ENCODE measurements at places on chromosomes 6 and 20. TPM values are rescaled to one million over a fixed set of nuclear protein-coding genes. Genes with fewer than 3 reads are reported as not detected.
A peak's percentile ranks its signal among the peaks of the same experiment; 100 is the strongest.

DNA sequence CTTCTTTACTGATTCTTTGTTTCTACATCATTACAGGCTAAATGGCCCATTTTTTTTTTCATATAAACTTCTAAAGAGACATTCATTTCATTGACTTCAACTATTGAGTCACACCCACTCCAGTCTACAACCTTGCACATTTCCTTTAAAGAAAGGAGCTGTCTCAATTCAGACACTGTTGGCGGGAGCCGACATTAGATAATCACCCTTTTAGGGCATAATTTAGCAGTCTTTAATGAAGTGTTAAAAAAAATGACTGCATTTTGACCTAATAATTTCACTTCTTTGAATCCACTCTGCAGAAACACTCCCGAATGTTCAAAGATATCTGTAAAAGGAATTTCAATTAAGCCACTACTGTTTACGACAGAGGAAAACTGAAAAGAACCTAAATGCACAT is 1.5 kb downstream of the EPM2A start:
- no peaks in the 10 kb centered on the region for H3K27me3 ChIP-seq
- H3K27ac ChIP-seq: peak overlapping the region; percentile 97
- peak overlapping the region; percentile 87 for H3K4me3 ChIP-seq
- H3K36me3 ChIP-seq: no peaks in the 10 kb centered on the region
- DNase-seq: peak; percentile 33
- H3K4me1 ChIP-seq: peaks cover 23% of the 10 kb centered on the region

DNA sequence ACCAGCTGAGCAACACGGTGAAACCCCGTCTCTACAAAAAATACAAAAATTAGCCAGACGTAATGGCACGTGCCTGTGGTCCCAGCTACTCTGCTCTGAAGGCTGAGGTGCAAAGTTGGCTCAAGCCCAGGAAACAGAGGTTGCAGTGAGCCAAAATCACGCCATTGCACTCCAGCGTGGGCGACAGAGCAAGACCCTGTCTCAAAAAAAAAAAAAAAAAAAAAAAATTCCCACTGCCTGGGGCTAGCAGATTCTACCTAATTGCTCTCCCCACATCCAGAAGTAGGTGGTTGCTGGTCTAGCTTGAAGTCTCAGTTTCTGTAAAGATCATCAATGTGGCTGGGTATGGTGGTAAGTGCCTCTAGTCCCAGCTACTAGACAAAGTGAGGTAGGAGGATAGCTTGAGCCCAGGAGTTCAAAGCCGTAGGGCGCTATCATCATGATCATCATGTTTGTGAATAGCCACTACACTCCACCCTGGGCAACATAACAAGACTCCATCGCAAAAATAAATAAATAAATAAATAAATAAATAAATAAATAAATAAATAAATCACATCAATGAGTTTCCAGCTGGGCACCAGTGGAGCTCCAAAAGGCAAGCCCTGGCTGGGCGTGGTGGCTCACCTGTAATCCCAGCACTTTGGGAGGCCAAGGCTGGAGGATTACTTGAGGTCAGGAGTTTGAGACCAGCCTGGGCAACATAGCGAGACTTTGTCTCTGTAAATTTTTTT is 6.3 kb upstream of the AP5S1 start:
- peaks cover 27% of the 10 kb centered on the region for H3K4me1 ChIP-seq
- no peak overlapping the region for H3K27ac ChIP-seq
- no peak for DNase-seq
- no peaks in the 10 kb centered on the region for H3K27me3 ChIP-seq
- H3K4me3 ChIP-seq: no peak overlapping the region
- no peaks in the 10 kb centered on the region for H3K36me3 ChIP-seq

- peaks cover 15% of the 10 kb centered on the region for H3K4me1 ChIP-seq
- DNase-seq: peak; percentile 3
- no peaks in the 10 kb centered on the region for H3K27me3 ChIP-seq
- no peak overlapping the region for H3K4me3 ChIP-seq
- no peaks in the 10 kb centered on the region for H3K36me3 ChIP-seq
Observed at GRCh38 chr6:84508334-84508733, 256.1 kb downstream of the TBX18 start.

GRCh38 chr20:37323985-37324384 is 22.0 kb upstream of the SRC start:
- H3K36me3 ChIP-seq: no peaks in the 10 kb centered on the region
- DNase-seq: peak; percentile 93
- peak overlapping the region; percentile 64 for H3K27ac ChIP-seq
- H3K27me3 ChIP-seq: no peaks in the 10 kb centered on the region
- no peak overlapping the region for H3K4me3 ChIP-seq

DNA sequence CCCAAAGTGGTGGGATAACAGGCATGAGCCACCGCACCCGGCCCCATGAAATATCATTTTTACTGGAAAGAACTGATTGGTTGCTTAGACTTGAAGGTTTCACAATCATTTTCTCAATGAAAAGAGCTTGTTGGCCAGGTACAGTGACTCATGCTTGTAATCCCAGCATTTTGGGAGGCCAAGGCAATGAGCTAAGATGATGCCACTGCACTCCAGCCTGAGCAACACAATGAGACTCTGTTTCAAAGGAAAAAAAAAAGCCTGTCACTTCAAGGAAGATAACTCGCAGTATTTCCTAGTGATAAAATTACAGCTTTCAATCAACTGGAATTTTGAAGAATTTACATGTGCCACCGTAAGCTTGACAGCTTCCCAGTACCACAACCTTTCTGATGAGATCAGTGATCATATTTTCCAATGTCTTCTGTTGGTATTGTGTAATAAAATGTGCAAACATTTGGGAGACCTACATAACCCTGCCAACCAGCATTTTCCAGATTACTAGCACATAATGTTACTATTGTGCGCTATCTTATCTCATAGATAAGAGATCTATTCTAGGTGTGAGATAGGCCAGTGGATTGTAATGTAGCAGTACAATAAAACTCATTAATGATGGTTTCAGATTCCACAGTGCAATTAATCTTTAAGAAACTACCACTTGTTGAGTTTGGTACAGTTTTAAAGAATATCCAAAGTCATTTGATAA is 7.2 kb downstream of the PNLDC1 start:
- no peaks in the 10 kb centered on the region for H3K27me3 ChIP-seq
- no peak overlapping the region for H3K27ac ChIP-seq
- no peaks in the 10 kb centered on the region for H3K4me1 ChIP-seq
- no peaks in the 10 kb centered on the region for H3K36me3 ChIP-seq
- no peak overlapping the region for H3K4me3 ChIP-seq
- DNase-seq: no peak

DNA sequence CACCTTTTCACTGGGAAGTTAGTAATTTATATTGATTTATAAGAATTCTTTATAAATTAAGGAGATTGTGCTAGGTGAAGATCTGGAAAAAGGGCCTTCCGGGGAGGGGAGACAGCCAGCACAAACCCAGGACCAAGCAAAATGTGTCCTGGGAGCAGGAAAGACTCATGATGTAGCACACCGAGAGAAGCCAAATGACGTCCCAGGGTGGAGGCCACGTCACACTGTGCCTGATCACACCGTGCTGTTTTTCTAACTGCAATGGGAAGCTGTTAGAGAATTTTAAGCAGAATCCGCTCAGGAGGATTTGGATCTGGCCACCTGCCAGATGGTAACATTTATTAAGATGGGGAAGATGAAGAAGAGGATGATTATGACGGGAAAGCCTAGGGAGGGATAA is 72.7 kb upstream of the AKAP12 start:
- H3K27ac ChIP-seq: no peak overlapping the region
- no peaks in the 10 kb centered on the region for H3K36me3 ChIP-seq
- H3K27me3 ChIP-seq: peaks cover 8% of the 10 kb centered on the region
- no peaks in the 10 kb centered on the region for H3K4me1 ChIP-seq
- no peak for DNase-seq

- DNase-seq: no peak
- no peaks in the 10 kb centered on the region for H3K27me3 ChIP-seq
- no peak overlapping the region for H3K27ac ChIP-seq
- no peaks in the 10 kb centered on the region for H3K36me3 ChIP-seq
- no peaks in the 10 kb centered on the region for H3K4me1 ChIP-seq
Observed at GRCh38 chr6:123276546-123276980, 280.5 kb downstream of the CLVS2 start.

DNA sequence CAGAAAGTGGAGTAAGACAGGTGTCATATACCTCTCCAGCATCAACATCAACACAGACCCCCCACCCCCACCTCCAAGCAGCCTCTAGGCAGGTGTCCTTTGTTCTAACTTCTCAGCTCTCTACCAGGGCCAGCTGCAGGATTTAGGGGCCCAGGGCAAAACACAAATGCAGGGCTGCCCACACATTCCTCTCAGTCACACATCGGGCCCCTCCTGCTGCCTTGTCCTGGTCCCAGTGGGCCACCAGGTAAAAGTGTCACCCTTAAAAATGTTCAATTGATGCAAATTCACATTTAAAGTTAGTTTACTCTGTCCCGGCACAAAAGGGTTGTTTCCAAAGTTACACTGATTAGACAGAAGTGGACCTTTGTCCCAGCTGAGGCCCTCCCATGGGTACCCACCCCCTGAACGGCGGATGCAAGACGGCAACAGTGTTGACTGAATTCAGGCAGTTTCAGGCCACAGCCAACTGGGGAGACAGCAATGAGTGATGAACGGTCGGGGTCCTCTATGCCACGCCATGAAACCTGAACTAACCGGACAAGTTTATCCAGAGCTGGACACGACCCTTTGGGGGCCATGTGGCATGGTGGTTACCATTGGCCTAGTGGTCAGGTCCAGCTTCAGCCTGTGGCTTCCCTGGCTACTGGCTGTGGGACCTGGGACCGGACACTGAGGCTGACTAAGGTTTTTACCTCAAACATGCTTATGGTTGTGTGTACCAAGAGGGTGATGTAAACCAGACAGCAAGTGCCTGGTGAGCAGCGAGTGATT is 52.2 kb upstream of the UNC93A start:
- no peak overlapping the region for H3K4me3 ChIP-seq
- DNase-seq: no peak
- no peak overlapping the region for H3K27ac ChIP-seq
- H3K27me3 ChIP-seq: no peaks in the 10 kb centered on the region

- peak overlapping the region; percentile 96 for H3K4me3 ChIP-seq
- peaks cover 54% of the 10 kb centered on the region for H3K4me1 ChIP-seq
- H3K27me3 ChIP-seq: no peaks in the 10 kb centered on the region
- peak; percentile 98 for DNase-seq
- peak overlapping the region; percentile 100 for H3K27ac ChIP-seq
Observed at GRCh38 chr6:148509800-148510581, 167.4 kb downstream of the SASH1 start.

GRCh38 chr6:42539135-42539534 is 24.7 kb upstream of the UBR2 start:
- H3K4me1 ChIP-seq: no peaks in the 10 kb centered on the region
- DNase-seq: no peak
- H3K36me3 ChIP-seq: no peaks in the 10 kb centered on the region
- H3K27ac ChIP-seq: no peak overlapping the region
- no peaks in the 10 kb centered on the region for H3K27me3 ChIP-seq

GRCh38 chr6:42025845-42026243 is 24.5 kb upstream of the TAF8 start:
- DNase-seq: no peak
- no peaks in the 10 kb centered on the region for H3K36me3 ChIP-seq
- no peaks in the 10 kb centered on the region for H3K4me1 ChIP-seq
- no peak overlapping the region for H3K4me3 ChIP-seq

GRCh38 chr6:90374201-90374600 is 77.6 kb upstream of the BACH2 start:
- H3K4me3 ChIP-seq: no peak overlapping the region
- H3K27ac ChIP-seq: no peak overlapping the region
- no peak for DNase-seq
- no peaks in the 10 kb centered on the region for H3K27me3 ChIP-seq
- no peaks in the 10 kb centered on the region for H3K36me3 ChIP-seq

GRCh38 chr6:25601800-25602673 is 50.0 kb upstream of the SCGN start:
- peak; percentile 77 for DNase-seq
- H3K4me3 ChIP-seq: no peak overlapping the region
- no peaks in the 10 kb centered on the region for H3K27me3 ChIP-seq
- H3K27ac ChIP-seq: no peak overlapping the region
- no peaks in the 10 kb centered on the region for H3K36me3 ChIP-seq
- H3K4me1 ChIP-seq: no peaks in the 10 kb centered on the region

DNA sequence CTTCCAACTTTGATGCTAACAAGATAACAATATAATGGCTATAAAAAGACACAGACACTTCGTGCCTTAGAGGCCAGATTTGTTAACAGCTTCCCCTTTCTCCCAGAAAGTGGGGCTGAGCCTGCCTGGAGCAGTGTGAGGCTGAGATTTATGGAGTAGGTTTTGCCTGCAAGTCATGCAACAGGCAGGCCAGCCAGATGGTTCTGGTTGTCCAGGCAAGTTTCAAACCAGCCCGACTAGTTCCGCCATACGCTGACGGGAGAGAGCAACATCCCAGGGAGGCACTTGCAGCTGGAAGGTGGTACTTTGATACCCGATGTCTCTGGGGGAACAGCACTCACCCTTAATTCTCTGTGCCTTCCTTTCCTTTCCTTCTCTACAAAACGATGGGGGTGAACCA is 81.3 kb upstream of the NAA20 start:
- no peak overlapping the region for H3K4me3 ChIP-seq
- DNase-seq: no peak
- no peaks in the 10 kb centered on the region for H3K36me3 ChIP-seq
- H3K27ac ChIP-seq: no peak overlapping the region

- no peak for DNase-seq
- no peaks in the 10 kb centered on the region for H3K36me3 ChIP-seq
- H3K27ac ChIP-seq: no peak overlapping the region
- H3K4me1 ChIP-seq: no peaks in the 10 kb centered on the region
- H3K27me3 ChIP-seq: no peaks in the 10 kb centered on the region
Observed at GRCh38 chr20:9139106-9139833, 70.4 kb downstream of the PLCB4 start.

- H3K27me3 ChIP-seq: no peaks in the 10 kb centered on the region
- no peak overlapping the region for H3K4me3 ChIP-seq
- H3K36me3 ChIP-seq: no peaks in the 10 kb centered on the region
- H3K4me1 ChIP-seq: peaks cover 9% of the 10 kb centered on the region
Observed at GRCh38 chr6:55756531-55757031, 118.8 kb downstream of the BMP5 start.

GRCh38 chr6:21393441-21394165 is 199.9 kb upstream of the SOX4 start:
- no peak overlapping the region for H3K27ac ChIP-seq
- H3K36me3 ChIP-seq: no peaks in the 10 kb centered on the region
- no peaks in the 10 kb centered on the region for H3K27me3 ChIP-seq

GRCh38 chr6:140609956-140610355 is 1235.5 kb upstream of the CITED2 start:
- H3K27ac ChIP-seq: no peak overlapping the region
- no peaks in the 10 kb centered on the region for H3K4me1 ChIP-seq
- H3K27me3 ChIP-seq: no peaks in the 10 kb centered on the region
- no peaks in the 10 kb centered on the region for H3K36me3 ChIP-seq
- H3K4me3 ChIP-seq: no peak overlapping the region

GRCh38 chr6:109961611-109962041 is 16.5 kb upstream of the GPR6 start:
- no peak overlapping the region for H3K27ac ChIP-seq
- DNase-seq: peak; percentile 19
- no peaks in the 10 kb centered on the region for H3K4me1 ChIP-seq
- no peaks in the 10 kb centered on the region for H3K27me3 ChIP-seq

The SPATA25 gene
- total RNA-seq: not detected

The ANGPT4 gene
- not detected for total RNA-seq

The PPP1R10 gene
- 23.9 TPM for total RNA-seq

The HUS1B gene
- total RNA-seq: not detected

The VNN1 gene
- not detected for total RNA-seq

The CNR1 gene
- not detected for total RNA-seq

The DTNBP1 gene
- 0.32 TPM for total RNA-seq

The SRMS gene
- not detected for total RNA-seq

The ABHD16B gene
- not detected for total RNA-seq

The EIF6 gene
- 183 TPM for total RNA-seq
